ENCODE measurements at places on chromosomes 3 and 15.
A peak's percentile ranks its signal among the peaks of the same experiment; 100 is the strongest.

DNA sequence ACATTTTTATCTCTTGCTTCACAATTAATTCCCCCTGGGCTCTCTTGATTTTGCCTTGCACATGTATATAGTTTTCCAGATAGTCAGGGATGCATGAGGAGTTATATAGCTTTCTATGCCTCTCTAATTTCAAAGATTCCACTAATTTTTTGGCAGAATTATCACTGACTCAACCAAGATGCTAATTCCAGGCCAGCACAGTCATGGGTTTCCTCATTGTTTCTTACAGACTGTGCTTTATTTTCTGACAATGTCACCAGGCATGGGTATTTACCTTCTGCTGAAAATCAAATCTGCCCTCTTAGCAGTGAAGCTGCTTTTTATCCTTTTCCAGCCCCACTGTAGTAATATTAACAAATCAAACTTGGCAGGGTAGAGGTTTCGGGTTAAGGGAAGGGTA, 1520.6 kb upstream of the CADM2 start:
- DNase-seq = no peak

DNA sequence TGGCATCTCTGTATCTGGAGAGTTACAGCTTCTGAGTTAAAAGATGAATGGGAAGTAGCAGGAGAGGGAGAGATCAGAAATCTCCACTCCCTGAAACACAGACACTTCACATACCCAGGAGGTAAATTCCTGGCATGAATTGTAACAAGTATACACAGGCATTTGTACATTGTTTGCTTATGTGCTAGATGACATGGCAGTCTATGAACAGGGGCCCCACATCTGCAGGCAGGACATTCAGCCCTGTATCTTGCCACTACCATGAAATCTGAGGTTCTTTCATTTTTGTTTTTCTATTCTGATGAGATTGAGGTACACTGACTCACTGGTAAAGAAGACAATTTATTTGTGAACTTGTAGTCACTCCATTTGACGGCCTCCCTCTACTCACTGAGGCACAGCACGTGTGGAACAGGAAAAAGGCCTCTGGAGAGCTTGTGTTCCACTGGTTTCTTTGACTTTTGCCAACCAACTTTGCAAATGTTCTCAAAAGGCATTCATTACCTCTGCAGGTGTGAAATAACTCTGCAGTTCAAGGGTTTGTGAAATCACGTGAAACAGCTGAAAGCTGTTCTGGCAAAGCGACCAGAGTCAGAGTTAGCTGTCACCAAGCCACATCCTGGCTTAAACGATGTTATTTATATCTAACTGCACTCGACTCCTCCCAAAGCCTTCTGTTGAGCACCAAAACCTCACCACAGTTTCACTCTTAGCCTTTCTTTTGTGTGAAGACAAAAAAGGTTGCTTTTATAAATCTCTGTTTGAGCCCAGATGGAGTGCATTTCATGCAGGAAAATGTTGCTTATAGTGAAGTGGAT, 401.3 kb upstream of the CFAP20DC start:
- peak; percentile 41 for DNase-seq

DNA sequence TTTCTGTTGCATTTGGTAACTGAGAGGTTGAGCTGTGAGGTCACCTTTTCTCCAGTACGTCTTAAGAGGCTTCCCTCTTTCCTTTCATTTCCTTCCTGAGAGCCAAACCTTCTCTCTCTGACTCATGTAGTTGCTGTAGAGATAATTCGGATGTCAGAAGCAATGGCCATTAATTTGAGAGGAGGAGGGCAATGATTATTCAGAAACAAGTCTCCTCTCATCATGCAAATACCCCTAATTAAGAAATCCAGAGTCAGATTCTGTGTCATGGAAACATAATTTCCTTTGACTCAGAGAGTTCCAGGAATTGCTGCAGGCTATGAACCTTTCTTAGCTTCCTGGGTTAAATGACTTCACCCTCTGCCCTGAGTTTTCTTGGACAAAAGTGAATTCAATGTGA, 59.0 kb upstream of the GSK3B start:
- no peak for DNase-seq

DNA sequence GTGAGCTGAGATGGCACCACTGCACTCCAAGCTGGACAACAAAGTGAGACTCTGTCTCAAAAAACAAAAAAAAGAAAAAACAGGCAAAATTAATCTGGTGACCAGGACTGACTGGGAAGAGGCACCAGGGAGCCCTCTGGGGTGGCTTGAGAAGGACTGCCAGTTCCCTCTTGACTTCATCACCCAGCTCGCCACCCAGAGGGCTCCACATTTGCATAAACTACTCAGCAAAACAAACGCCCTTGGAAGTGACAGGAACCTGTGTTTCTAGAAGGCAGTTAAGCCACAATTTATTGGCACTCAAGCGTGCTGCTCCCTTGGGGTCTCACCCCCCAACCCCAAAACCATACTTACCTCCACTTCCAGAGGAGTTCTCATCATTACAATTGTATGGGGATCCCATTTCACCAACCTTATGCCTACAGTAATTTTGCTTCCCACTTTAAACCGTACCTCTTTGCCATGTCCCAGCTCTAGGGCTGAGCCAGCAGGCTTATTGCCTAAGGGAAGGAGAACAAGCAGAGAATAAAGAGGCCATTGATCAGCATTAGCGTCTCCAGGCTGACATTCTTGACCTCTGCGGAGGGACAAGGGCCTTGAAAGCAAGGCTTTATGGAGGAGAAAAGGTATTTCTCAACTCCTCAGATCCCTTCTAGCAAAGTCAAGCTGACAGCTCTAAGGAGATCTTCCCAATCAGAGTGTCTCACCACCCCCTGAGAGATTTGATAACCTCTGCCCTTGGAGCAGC, 357.4 kb downstream of the SHQ1 start:
- no peak for DNase-seq

DNA sequence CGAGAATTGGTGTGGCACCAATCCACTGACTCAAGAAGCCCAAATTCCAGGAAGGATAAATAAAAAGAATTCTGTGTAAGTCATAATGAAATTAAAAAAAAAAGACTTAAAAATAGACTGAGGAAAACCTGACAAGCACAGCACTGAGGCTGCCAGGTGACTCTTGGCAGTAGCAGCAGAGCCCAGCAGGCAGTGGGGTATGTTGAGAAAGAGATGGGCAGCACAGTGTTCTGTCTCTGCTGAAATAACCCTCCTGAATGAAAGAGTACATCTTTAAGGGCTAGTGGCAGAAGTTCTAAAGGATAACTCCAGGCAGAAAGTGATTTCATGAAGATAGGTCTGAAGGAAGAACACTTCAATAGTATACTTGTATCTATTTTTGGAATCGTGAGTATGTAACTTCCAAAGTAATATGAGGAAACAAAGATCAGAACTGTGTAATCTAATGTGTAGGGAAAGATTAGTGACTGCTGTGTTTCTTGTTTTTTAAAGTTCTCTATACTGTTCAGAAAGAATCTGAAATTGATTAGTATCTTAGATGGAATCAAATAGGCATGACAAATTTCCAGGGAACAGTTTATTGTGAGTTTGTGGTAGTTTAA, 75.9 kb downstream of the RAB7A start:
- DNase-seq = no peak

DNA sequence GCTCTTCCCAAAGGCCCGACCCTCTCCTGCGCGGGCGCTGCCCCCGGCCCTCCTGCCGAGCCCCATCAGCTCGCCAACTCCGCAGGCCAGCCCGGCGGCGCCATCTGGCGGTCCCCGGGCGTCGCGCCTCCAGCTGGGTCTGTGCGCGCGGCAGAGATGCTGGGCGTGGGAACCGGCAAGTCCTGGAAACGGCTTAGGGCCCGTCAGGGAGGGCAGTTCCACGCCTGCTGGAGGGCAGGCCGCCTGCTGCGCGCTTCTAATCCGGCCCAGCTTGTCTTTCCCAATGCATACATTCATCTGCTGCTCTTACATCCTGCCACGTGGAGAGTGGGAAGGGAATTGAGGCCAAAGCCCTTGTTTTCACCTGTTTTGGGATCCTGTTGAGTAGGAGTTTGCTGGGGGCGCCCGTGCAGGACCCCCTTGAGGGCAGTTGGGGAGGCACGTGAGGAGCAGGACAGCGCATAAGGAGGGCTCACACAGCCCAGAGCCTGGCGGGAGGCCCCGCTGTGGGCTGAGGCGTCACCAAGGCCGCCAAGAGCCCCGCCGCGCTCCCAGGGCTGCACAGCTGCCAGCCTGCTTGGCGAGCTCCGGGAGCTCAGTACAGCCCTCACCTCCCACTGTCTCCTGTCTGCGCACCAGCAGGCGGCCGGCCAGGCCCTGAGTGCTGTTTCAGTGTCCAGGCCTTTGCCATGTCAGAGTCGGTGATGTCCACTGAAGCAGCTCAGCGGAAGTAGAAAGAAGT, 165.6 kb downstream of the NSMCE3 start:
- no peak for DNase-seq

GRCh38 chr15:26972636-26973035, 1.7 kb downstream of the GABRG3 start:
- no peak for DNase-seq

- DNase-seq = no peak
These were observed 90.6 kb upstream of the GADL1 start for GRCh38 chr3:30984855-30985749.

DNA sequence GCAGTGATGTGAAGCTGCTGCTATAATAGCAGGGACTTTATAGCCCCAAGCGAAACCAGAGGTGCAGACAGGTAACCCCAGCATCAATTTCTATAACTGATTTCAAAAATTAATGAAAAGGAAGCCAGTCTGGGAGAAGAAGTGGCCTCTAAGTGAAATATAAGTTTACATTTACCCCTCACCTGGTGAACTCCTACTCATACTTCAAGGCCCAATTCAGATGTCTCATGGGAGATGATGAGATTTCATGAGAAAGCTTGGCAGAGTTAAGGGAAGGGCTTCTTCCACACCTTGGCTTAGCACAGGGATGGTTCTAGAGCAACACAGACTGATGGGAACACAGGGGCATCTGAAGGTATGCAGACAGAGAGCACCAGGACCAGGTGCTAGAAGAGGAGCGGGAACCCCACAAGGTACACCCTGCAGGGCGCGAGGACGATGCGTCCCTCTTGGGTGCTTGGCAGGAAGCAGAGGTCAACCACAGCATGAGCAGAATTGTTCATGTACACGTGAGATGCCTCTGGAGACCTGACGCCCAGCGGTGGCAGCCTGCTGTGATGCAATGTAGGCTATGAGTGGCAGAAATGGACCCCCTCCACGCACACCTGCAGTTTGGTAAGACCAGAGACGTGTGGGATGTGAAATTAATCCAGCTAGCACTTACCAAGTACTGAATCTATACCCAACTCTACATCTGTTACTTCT, 102.9 kb downstream of the SRGAP3 start:
- no peak for DNase-seq

DNA sequence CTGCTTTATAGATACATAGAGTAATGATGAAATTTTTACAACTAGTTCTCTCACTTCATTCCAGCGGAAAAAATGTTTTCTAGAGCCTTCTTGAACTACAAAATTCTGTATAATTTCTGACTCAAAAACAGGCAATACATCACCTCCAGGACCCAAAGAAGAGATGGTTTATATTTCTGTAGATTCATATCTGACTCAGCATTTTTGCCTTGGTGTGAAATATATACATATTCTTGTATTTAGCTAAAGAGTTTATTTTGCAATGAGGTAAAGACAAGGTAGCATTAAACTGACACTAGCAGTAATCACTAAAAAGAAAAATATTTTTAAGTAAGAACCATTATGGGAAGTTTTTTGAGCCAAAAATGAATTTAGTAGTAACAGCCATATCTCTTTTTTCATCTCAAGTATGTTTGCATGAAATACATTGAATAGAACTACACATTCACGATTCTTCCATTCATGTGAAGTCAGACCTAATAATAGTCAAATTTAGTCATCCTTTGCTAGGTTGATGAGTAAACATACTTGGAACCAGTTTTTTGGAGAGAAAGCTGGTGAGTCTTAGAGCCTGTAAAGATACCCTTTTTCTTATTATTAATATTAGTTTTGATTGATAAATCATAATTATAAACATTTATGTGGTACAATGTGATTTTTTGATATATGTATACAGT, 31.6 kb downstream of the COL8A1 start:
- no peak for DNase-seq

DNA sequence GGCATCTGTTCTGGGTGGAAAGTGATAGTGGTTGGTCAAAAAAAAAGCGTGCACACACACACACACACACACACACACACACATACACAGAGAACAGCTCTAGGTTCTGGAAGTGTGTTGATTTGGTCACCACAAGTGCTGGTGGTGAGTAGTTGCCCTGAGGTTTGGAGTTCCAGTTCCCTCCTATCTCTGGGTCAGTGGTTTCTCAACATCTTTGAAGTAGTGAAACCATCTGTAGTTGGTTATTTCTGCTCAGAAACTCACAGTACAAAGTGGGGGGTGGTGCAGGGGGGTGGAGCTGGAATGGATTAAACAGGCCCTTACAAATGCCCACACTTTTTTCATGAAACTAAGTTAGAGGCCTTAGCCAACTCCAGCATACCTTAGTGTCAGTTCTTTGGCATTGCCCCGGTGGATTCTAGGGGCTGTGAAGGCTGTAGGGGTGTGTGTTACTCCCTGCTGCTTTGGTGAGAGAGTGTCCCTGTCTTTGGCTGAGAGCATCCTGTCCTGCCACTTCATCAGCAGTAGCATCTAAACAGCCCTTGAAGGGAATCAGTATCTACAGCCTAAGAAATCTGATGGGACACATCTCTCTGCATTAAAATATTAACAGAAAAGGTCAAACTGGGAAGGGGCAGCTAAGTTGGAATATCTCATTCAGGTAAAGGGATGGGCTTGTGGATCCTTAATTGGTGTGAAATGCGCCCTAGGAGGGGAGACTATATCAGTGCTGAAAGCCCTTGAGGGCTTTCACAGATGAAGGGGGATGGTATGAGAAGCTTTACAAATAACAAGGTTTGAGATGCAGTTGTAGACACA, 20.6 kb downstream of the SMAD3 start:
- DNase-seq = no peak

DNA sequence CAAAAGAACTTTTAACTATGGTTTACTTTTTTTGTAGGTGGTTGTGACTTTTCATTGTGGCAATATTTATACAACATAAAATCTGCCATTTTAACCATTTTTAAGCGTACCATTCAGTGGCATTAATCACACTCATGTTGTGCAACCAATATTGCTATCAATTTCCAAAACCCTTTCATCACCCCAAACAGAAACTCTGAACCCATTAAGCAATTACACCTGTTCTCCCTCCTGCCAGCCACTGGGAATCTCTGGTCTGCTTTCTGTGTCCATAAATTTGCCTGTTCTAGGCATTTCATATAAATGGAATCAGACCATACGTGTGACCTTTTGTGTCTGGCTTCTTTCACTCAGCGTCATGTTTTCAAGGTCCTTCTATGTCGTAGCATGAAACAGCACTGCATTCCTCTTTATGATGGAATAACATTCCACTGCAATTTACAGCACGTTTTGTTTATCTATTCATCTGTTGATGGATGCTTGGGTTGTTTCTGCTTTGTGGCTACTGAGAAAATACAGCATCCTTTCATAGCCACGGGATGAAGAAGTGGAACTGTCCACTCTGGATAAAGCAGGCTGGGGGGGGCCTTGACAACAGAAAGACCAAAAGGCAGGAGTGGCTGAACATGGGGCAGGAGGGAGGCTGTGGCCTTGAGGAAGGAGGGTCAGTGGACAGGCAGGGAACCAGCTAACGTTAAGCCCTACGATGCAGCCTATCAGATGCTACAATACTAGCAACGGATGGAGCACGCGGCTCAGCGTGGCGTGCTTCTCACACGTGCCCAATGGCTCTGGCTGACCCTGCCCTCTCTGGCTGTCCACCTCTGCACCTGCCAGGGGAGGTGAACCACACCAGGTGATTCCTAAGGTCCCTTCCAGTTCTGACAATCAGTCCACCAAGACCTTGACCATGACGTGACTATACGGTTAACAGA, 110.9 kb downstream of the SEC22A start:
- no peak for DNase-seq

Data from activated CD8-positive, alpha-beta memory T cell treated with anti-CD3 and anti-CD28 coated beads for 4 hours (primary cell).